A549 treated with CORT108297 at 1 μM for 4 hours (cell line): ENCODE measurements at places on chromosomes 11 and 22. TPM values are rescaled to one million over a fixed set of nuclear protein-coding genes. Genes with fewer than 3 reads are reported as not detected.

Gene CASP5
- total RNA-seq = not detected in 5 replicates

Gene CD3E
- total RNA-seq = not detected in 5 replicates

Gene RPUSD4
- 17.8 to 18.6 TPM (median 18.3 TPM) in 5 replicates for total RNA-seq

Gene OR52H1
- total RNA-seq = not detected in 5 replicates

Gene SCARF2
- total RNA-seq = 0.58 to 1.4 TPM (median 0.95 TPM) in 5 replicates

Gene CRYBB3
- 0.22 TPM in 1 of 5 replicates, not detected in the others for total RNA-seq

Gene DDI1
- not detected in 5 replicates for total RNA-seq

Gene PRR33
- total RNA-seq = not detected in 5 replicates

Gene AASDHPPT
- 30.5 to 36.2 TPM (median 32.7 TPM) in 5 replicates for total RNA-seq
